ENCODE measurements at places on chromosomes 5 and 9.
A peak's percentile ranks its signal among the peaks of the same experiment; 100 is the strongest.

DNA sequence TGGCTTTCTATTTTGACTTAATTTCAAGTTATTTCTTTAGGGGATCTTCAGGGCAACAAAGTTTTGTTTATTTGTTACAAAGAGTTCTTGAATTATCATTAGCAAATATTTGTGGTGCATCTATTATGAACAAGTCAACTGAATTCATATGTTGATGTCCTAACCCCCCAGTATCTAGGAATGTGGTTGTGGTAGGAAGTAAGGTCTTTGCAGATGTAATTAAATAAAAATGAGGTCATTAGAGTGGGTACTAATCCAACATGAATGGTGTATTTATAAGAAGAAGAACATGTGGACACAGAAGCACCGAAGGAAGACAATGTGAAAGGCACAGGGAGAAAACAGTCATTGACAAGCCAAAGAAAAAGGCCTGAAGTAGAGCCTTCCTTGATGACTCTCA lies 474.0 kb upstream of the DAB2 start:
- no peak for DNase-seq

- DNase-seq = no peak
These were observed 13.0 kb downstream of the BHMT start for GRCh38 chr5:79124607-79125006.

- DNase-seq = no peak
These were observed 8.0 kb upstream of the FXN start for GRCh38 chr9:69027355-69028097.

DNA sequence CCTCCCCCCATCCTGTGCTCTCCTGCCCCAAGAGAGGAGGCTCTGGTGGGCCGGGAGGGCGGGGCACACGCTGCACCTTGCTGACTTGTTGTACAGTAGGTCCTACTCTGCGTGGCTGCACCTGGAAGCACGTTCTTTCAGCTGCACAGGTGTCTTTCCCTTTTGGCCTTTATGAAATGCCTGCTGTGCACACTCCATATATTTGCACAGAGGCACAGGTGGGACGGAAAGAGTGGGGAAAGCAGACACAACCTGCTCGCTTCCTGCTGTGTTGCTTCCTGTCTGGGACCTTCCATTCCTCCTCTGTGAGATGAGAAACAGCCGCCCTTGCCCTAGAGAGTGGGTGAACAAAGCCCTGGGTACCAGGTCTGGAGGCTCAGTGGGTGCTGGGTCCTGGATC lies 4.8 kb downstream of the USP20 start:
- DNase-seq = no peak

DNA sequence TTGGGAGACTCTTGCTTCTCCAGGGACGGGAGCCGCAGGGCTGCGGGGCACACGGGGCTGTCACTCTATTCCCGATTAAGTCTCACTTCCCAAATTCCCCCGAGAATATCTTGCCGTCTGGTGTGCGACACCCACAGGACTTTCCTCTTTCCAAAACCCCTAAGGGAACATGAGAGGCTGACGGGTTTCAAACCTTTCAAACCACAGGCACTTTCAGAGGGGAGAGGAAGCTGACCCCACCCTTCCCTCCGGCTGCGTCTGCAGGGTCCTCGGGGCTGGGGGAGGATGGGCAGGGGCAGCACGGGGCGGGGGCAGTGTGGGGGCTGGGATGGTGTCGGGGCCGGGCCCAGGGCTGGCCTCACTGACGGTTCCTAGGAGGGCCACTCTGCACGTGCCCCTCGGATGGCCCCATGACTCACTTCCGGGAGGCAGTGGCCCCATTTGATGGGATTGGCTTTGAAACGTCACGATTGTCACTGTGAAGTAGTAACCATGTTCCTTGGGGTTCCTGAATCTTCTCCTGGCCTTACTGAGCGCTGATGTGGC lies 38.2 kb downstream of the SLC9A3 start:
- DNase-seq = no peak

GRCh38 chr5:154614595-154614994 lies 136.6 kb upstream of the HAND1 start:
- DNase-seq = no peak

- DNase-seq = no peak
These were observed 160.0 kb downstream of the CCDC192 start for GRCh38 chr5:127863161-127863560.

DNA sequence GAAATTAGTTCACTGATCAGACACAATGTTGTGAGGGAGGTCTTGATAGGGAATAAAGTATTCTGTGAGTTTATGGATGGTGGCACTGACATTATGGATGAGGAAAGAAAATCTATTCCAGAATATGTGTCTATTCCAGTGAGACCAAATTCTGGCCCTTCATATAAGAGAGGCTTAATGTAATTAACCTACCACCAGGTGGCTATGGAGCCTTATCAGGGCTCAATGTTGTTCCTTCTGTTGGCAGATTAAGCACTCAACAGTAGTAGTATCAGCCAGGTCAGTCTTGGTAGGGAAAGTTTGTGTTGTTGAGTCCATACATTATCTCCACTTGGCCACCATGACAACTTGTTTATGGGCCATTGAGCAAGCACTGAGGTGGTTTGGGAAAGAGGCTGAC lies 41.7 kb upstream of the BARX1 start:
- DNase-seq = no peak

DNA sequence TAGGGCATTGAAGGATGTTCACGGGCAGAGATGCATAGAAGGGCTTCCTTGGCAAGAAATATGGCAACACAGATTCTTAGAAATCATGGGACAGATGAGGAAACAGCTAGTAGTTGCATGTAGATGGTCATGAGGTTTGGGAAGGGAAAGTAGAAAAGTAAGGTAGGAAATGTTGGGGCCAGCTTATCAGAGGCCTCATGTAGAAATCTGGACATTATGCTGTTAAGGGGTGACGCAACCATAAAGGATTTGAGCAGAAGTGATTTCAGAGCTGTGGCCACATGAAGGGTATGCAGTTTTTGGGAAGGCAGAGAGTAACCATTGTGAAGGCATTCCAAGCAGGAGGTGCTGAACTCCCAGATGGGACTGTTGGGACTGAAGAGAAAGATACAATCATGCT lies 224.0 kb downstream of the ARHGAP26 start:
- no peak for DNase-seq

DNA sequence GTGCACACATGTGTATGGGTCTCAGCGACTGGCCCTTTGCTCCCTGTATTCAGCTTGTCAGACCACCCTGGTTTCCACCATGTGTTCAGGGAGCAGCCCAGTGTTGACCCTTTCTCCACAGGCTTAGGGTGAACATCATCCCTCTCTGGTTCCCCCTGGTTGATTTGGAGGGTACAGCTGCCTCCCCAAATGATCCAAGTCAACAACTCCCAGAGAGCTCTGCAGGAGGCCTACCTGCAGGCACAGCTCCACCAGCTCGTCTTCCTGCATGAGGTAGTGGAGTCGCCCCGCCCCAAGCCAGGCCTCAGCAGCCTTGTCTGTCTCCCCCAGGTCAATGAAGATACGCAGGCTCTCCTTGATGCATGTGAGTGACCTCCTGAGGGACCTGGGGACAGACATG lies 50.5 kb downstream of the SH3TC2 start:
- DNase-seq = no peak

DNA sequence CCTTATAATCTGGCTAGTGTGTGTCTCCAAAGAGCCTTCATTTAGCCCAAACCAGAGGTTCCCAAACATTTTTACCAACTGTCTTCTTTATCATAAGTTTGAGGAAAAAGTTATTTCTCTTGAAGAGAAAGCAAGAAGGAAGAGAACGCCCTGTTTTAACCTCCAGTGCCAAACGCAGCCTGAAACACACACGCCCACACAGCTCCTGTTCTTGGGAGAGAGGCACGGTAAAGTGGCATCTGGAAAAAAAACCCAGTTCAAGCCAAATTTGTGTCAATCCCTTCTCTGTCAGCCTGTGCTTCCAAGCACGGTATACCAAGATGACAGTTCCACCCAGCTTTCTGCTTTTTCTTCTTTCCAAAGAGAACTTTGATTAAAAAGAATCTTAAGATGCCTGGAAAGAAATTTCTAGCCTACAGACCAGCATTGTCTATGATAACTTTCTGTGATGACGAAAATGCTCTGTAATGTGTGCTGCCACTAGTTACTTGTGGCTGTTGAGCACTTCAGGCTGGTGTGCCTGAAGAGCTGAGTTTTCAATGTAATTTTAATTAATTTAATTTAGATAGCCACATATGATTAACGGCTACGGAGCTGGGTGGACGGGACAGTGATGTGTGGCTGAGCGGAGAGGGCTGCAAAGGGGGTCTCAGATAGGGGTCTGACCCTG lies 62.3 kb downstream of the ACER2 start:
- DNase-seq = no peak

GRCh38 chr9:20545023-20545622 lies 77.2 kb downstream of the MLLT3 start:
- no peak for DNase-seq

GRCh38 chr9:25700430-25700829 lies 22.2 kb upstream of the TUSC1 start:
- no peak for DNase-seq

DNA sequence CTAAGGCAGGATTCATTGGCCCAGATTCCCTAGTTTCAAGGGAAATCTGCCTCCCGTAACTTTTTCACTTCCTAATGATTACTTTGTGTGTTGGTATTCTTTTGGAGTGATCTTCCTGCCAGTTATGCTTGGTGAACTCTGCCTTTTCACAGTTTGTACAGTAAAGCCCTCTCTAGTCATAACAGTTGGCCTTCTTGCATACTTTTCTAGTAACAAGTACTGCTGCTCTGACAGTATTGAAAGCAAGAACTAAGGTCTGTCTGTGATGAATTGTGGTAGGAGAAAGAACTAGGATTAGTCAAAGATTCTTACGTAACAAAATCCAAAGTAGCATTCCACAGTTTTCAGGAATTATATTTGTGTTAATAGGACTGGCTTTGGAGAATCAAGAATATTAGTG lies 1457.2 kb upstream of the WWC1 start:
- DNase-seq = no peak

DNA sequence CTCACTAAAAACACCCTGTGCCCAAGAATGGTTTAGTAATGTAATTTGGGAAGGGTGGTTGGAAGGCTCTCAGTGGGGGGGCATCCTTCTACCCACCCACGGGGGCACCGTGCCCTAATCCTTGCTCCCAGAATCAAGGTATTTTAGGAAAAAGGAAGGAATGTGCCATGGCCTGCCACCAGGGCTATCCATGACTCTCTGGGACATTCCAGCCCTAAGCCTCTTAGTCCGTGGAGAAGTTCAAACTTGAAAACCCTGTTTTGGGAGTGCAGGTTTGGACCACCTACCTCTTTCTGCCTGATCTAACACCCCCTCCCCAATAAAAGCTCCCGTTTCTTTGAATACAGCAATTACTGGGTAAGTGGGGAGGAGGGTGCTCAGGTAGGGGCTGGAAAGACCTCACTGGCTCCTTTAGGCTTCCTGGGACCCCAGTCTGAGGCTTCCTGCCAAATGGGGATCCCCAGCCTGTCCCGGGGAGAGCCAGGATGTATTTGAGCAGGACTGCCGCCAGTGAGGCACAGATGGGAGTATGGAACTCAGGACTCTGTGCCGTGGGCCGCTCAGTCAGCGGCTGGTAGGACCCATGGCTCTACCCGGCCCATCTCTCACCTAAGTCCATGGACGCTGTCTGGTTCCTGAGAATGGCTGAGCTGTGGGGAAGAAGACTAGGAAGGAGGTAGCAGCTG lies 3.6 kb upstream of the PITX1 start:
- no peak for DNase-seq

GRCh38 chr5:1946776-1947175 lies 64.1 kb upstream of the IRX4 start:
- no peak for DNase-seq

- no peak for DNase-seq
These were observed 24.9 kb downstream of the MOCS2 start for GRCh38 chr5:53084546-53085255.

DNA sequence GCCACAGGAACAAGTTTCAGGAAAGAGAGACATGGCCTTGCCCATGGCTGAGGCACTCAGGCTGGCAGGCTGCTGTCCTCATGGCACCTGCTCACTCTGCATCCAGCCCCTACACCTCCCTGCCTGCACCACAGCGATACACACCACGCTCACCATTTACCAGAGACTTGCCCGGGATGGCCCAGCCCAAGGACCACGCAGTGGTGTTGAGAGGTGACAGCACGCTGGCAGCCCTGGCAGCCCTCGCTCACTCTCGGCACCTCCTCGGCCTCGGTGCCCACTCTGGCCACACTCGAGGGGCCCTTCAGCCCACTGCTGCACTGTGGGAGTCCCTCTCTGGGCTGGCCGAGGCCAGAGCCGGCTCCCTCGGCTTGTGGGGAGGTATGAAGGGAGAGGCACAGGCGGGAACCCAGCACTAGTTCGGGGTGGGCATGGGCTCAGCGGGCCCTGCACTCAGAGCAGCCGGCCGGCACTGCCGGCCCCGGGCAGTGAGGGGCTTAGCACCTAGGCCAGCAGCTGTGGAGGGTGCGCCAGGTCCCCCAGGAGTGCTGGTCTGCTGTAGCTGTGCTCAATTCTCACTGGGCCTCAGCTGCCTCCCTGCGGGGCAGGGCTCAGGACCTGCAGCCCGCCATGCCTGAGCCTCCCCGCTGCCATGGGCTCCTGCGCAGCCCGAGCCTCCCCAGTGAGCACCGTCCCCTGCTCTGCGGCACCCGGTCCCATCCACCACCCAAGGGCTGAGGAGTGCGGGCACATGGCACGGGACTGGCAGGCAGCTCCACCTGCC lies 20.3 kb downstream of the ZDHHC11B start:
- DNase-seq = no peak

- no peak for DNase-seq
These were observed 3.1 kb upstream of the FAM120AOS start for GRCh38 chr9:93456504-93456903.

- no peak for DNase-seq
These were observed 43.7 kb downstream of the RANBP6 start for GRCh38 chr9:5971740-5972139.

- no peak for DNase-seq
These were observed 103.4 kb downstream of the MED10 start for GRCh38 chr5:6274846-6275543.

DNA sequence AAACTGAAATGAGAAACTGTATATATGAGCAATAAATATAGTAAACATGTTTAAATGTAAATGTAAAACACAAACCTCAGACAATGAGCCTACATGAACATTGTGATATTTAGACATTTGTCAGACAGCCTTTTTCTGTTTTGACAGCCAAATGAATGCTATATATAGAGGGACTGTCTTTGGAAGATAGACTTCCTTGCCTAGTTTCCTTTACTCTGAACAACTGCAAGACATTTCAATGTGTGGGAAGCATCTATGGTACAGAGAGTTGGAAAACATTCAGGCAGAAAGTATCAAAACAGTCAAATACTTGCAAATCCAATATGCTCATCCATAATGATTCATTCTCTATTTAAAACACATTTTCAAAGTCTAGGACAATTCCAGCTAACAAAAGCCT lies 31.7 kb upstream of the TUSC1 start:
- no peak for DNase-seq

GRCh38 chr9:91130796-91131318 lies 230.9 kb downstream of the AUH start:
- no peak for DNase-seq

GRCh38 chr9:109520475-109521132 lies 22.5 kb upstream of the PTPN3 start:
- peak; percentile 6 for DNase-seq

DNA sequence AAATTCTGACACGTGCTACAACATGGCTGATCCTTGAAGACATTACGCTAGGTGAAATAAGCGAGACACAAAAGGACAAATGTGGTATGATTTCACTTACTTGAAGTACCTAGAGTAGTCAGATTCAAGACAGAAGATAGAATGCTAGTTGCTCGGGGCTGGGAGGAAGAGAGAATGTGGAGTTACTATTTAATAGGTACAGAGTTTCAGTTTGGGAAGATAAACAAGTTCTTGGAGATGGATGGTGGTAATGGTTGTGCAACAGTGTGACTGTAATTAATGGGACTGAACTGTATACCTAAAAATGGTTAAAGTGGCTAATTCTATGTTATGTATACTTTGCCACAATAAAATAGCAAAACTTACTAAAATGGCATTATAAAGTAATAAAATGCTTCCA lies 34.4 kb downstream of the PAM start:
- DNase-seq = no peak
